Activated CD4-positive, alpha-beta T cell treated with anti-CD3 and anti-CD28 coated beads, Interleukin-2, amount 10 ng/mL, durations not matched to agents 7 days and 5 days (primary cell): ENCODE measurements at places on chromosomes 1 and 21.

- no peak for DNase-seq
Observed at GRCh38 chr1:70317087-70317486, 37.4 kb downstream of the ANKRD13C start.

- DNase-seq = peak; percentile 62
Observed at GRCh38 chr1:9593492-9594465, 5.1 kb downstream of the TMEM201 start.

- DNase-seq = no peak
Observed at GRCh38 chr1:151408891-151409290, 9.5 kb downstream of the PSMB4 start.

DNA sequence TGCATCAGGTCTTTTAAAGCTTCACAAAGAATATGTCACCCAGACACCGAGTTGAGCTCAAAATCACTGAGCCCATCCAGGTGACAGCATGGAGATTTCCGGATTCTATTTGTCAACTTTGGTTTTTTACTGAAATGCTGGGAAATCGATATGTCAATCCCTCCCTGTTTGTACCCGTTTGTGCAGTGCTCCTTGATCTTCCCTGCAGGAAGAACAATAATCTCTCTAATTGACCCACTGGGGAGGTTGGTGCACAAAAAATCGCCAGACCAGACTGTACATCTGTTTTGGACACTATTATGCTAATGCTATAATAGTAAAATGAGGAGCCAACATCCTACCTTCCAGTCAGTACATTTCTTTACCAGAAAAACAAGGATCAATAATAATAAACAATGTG lies 1.8 kb downstream of the BARHL2 start:
- DNase-seq = no peak

GRCh38 chr1:37631036-37631435 lies 3.7 kb downstream of the RSPO1 start:
- DNase-seq = no peak

GRCh38 chr21:42937960-42938605 lies 12.7 kb upstream of the ERVH48-1 start:
- DNase-seq = no peak

- no peak for DNase-seq
Observed at GRCh38 chr1:44636083-44636687, 38.1 kb downstream of the TMEM53 start.

DNA sequence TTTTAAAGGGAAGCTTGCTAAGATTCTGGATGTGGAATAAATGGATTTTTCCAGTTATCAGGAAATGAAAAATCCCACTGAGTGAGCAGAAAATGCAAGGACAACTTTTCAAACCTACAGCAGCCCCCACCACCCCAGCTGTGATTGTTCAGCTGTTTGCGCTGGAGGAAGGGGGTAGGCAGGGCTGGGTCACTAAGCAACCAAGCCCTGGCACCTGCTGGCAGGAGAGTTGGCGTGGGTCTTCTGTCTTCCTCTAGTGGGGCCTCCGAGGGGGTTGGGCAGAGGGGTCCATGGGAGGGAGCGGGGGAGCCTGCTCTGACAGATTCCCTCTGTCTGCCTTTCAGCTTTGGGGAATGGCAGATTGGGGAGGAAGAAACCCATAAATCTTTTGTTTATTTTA lies 45.3 kb downstream of the EIF2D start:
- no peak for DNase-seq

GRCh38 chr1:199858856-199859255 lies 168.7 kb upstream of the NR5A2 start:
- DNase-seq = no peak

- peak; percentile 51 for DNase-seq
Observed at GRCh38 chr21:30831194-30831765, 1.7 kb upstream of the KRTAP7-1 start.

- no peak for DNase-seq
Observed at GRCh38 chr1:163703794-163704193, 382.0 kb downstream of the NUF2 start.

DNA sequence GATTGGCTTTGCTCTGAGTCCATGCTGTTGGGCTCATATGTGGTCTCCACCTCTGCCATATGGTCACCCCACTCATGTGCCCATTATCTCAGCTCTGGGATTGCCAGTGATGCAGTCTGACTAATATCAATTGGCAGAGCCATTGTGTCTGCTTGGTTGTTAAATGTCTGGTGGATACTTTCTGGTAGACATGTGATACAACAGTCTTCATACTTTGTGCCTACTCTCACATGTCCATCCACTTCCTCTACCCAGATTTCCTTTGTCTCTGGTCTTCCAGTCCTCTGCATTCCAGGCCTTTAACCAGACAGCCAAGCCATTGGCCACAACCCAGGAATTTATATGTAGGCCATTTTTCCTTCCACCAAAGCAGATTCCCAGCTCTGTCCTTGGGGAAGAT lies 30.8 kb upstream of the DIPK1A start:
- DNase-seq = no peak

DNA sequence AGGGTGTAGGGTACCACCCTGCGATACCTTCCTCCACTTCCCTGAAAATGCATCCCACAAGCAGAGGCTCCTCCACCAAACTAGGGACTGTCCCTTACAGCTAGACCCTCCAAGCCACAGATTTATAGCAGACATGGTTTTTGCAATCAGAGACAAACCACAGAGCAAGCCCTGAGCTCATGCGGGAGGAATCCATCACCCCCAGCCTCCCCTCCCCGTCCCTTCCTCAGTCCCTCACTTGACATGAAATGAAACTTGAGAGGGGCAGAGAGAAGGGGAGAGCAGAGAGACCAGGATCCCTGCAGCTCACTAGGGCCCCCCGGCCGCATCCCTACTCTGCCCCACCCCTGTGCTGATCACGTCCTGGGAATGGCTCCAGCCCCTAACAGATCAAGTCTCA lies 94.9 kb downstream of the MRPL37 start:
- no peak for DNase-seq

DNA sequence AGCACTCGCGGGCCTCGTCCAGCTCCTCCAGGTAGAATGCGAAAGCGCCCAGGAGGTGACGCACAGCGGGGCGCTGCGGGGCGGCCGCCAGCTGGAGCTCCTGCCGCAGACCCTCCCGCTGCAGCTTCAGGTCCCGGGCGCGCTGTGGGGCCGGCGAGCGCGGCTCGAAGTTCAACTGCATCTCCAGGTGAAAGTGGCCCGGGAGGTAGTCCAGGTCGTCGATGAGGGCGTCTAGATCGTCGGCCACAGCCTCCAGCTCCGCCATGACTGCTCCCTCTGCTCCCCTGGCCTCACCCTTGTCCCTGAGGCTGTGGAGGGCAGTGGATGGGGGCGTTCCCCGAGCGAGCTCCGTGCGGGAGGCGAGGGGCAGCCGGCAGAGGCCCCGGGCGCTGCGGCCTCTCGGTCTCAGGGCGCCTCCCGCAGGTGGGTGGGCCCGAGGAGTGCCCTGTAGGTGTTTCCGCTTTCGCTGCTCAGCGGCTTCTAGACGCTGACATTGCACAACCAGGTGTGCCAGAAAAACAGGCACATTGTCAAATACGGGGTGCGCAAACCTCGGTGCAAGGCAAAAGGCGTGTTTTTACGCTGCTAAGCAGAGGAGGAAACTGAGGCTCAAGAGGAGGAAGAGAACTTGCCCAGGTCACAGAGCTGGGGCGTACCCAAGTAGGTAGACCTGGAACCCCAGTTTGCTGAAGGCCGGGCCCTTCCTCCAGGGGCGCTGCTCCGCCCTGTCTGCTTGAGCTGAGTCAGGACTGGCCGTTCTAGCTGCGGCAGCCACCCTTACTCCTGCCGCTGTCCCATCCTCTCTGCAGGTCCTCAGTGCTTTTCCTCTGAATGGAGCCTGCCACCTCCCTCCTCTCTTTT lies at the start of gene TTC22:
Gene TTC22, minus strand, starts transcription at position 425 of the 861 bp plus-strand sequence. Its CDS starts 160 bp downstream, at position 265.
- DNase-seq = peak; percentile 77

DNA sequence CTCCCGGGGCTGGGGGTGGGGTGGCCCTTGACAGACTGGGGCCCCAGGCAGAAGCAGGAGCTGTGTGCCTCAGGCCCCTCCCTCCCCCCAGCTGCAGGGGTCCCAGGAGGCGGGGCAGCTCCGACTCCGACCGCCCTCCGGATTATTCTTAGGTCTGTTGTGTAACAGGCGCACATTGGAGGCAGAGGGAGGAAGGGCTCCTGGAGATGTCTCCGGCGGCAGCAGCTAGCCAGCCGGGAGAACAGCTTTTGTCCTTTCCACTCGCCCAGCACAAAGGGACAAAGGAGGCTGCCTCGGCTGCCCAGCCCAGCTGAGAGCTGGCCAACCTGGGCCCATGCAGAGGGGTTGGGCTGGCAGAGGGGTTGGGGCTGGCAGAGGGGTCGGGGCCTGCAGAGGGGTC lies 29.7 kb upstream of the PLCH2 start:
- no peak for DNase-seq

- DNase-seq = no peak
Observed at GRCh38 chr1:212749821-212750535, 41.6 kb downstream of the NSL1 start.

GRCh38 chr1:32128479-32128878 lies 20.6 kb downstream of the KPNA6 start:
- DNase-seq = no peak

GRCh38 chr1:41037116-41037903 lies 15.8 kb upstream of the SLFNL1 start:
- no peak for DNase-seq

GRCh38 chr1:233993651-233994050 lies 89.2 kb downstream of the SLC35F3 start:
- DNase-seq = no peak

DNA sequence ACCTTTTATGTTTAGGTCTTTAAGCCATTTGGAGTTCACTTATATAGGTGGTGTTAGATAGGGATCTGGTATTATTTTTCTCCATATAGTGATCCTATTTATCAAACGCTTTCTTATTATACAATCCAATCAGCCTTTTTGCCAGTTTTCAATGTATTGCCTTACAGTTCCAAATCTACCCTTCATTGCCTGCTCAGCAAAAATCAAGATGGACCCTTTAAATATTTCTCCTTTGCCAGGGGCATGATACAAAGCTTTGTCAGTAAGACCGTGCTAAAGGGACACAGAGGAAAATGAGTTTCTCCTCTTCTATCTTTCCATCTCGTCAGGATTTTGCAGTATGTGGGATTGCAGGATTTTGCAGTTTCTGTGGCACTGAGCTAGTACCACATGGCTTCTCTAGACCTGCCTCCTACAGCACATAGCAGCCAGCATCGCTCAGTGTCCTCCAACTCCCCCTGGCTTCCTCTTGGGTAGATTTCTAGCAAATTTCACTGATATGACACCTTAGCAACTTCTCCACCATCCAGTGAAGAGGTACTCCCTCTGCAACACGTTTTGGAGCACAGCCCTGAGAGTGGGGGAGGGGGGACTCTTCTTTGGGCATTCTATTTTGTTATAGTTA lies 22.5 kb upstream of the CAP1 start:
- DNase-seq = no peak

GRCh38 chr21:38511662-38512243 lies 13.5 kb upstream of the ERG start:
- DNase-seq = no peak

DNA sequence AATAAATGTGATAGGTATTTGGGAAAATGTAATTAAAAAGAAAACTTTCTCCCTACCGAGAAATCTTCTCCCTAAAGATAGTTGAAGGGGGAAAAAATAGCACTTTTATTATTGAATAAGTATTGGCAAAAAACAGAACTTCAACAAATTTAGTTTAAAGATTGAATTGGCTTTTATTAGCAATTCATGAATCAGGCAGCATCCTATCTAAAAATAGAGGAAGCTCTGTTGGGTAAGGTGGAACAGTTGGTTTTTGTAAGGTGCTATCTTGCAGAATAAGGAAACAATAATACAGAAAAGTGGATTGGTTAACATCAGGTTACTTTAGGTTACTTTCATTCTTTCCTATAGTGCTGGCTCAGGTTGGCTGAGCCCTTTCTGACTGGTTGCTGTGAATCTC lies 62.8 kb downstream of the FH start:
- no peak for DNase-seq

DNA sequence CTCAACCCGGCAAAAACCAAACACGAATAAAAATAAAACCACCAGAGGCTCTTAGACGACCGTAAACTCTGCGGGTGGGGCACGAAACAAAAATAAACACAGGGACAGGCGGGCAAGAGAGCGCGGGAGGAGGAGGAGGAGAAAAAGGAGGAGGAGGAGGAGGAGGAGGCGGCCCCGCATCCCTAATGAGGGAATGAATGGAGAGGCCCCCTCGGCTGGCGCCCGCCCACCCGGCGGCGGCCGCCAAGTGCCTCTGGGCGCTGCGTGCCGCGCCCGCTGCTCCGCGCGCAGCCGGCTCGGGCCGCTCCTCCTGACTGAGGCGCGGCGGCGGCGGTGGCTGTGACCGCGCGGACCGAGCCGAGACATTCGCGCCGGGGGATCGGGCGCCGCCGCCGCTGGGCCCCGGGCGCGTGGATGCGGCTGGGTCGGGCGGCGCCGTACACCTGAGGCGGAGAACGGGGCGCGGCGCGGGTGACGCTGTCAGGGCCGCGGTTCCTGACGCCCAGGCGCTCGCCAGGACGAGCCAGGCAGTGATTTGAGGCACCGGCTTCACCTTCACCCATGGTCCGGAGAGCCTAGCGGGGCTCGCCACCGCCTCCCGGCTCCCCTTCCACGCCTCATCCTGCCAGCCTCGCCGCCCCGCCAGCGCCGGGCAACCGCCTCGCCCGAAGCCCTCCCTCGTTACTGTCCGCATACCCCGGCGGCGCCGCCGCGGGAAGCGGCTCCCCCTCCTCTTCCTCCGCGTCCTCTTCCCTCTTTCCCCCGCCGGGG lies at the start of gene MARK1:
Gene MARK1, plus strand, starts transcription at position 229 of the 771 bp plus-strand sequence. CDS start 687 bp downstream, outside the sequence.
- no peak for DNase-seq

GRCh38 chr1:6996371-6996770 lies 211.1 kb downstream of the CAMTA1 start:
- peak; percentile 19 for DNase-seq

DNA sequence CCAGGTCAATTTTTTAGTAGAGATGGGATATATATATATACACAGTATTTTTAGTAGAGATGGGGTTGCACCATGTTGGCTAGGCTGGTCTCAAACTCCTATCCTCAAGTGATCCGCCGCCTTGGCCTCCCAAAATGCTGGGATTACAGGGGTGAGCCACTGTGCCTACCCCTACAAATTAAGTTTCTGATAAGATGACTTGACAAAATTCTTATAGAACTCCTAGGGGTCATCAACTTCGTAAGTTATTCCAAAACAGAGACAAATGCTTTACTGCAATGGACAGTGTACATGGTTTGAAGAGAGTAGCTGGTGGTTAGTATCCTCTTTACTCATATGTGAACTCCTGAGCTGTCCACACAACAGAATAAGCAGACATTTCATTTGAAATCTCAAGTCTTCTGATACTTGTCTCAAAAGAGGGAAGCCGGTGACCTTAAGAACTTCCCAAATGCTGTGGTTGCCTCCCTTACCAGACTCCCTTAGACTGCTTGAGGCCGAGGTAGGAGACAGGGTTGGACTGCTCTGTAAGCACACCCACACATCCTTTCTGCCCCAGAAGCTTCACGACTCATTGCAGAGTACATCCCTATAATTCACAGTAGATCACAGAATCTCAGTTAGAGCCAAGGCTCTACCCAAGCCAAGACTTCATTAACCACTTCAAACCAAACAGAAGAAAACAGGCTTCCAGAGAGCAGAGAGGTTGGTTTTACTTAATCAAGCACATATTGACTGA lies 244.1 kb upstream of the IRF2BP2 start:
- no peak for DNase-seq

- no peak for DNase-seq
Observed at GRCh38 chr1:46622344-46622743, 5.7 kb upstream of the MOB3C start.
